ENCODE measurements at places on chromosomes 5 and 9. TPM values are rescaled to one million over a fixed set of nuclear protein-coding genes. Genes with fewer than 3 reads are reported as not detected.

RAPGEF1 gene
- 63.2 TPM for total RNA-seq

CD14 gene
- total RNA-seq = 0.34 TPM

TRIM36 gene
- 4.4 TPM for total RNA-seq

EQTN gene
- not detected for total RNA-seq

TTC23L gene
- total RNA-seq = 1.2 TPM

MEF2C gene
- total RNA-seq = 20.5 TPM

WASHC1 gene
- total RNA-seq = 11.4 TPM

FABP6 gene
- not detected for total RNA-seq

SPATA31A3 gene
- total RNA-seq = not detected

DMGDH gene
- not detected for total RNA-seq

PCDHGA5 gene
- total RNA-seq = 0.29 TPM

SLC6A19 gene
- not detected for total RNA-seq

CTNND2 gene
- 4.5 TPM for total RNA-seq

DNA sequence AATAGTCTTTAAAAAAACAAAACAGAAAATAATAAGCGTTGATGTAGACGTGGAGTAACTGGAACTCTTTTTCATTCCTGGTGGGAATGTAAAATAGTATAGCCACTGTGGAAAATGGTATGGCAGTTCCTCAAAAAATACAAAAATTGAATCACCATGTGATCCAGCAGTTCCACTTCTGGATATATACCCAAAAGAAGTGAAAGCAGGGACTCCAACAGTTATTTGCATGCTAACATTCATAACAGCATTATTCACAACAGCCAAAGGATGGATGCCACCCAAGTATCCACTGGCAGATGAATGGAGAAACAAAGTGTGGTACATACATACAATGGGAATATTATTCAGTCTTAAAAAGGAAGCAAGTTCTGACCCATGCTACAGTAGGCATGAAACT is 4.2 kb upstream of the PHF2 start:
- DNase-seq = no peak
- H3K4me1 ChIP-seq = peaks cover 11% of the 10 kb centered on the region
- H3K27me3 ChIP-seq = no peaks in the 10 kb centered on the region
- H3K36me3 ChIP-seq = no peaks in the 10 kb centered on the region
- H3K27ac ChIP-seq = no peak overlapping the region

- peaks cover 36% of the 10 kb centered on the region for H3K4me1 ChIP-seq
- no peaks in the 10 kb centered on the region for H3K36me3 ChIP-seq
- DNase-seq = peak; percentile 68
Measured at GRCh38 chr5:142014911-142015584, 2.2 kb upstream of the GNPDA1 start.

GRCh38 chr9:14402583-14402982 is 88.6 kb upstream of the NFIB start:
- peaks cover 8% of the 10 kb centered on the region for H3K4me1 ChIP-seq
- H3K27ac ChIP-seq = no peak overlapping the region
- H3K4me3 ChIP-seq = no peak overlapping the region
- no peaks in the 10 kb centered on the region for H3K36me3 ChIP-seq
- peaks cover 41% of the 10 kb centered on the region for H3K27me3 ChIP-seq

DNA sequence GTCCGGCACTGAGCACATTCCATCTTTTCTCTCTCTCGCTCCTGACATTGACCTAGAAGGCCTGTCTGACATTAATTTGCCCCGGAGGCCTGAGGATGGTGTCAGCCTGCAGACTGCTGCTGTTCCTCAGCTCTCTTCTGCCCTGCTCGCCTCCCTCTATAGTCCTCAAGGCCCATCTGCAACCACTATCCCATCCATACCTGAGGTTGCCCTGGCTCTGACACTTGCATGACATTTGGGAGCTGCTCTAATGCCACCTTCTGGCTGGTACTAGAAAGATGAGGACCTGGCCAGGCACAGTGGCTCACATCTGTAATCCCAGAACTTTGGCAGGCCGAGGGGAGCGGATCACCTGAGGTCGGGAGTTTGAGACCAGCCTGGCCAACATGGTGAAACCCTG is 38.6 kb upstream of the GGTA1 start:
- DNase-seq = no peak
- H3K27me3 ChIP-seq = no peaks in the 10 kb centered on the region
- no peak overlapping the region for H3K4me3 ChIP-seq
- no peaks in the 10 kb centered on the region for H3K4me1 ChIP-seq
- H3K36me3 ChIP-seq = no peaks in the 10 kb centered on the region

GRCh38 chr9:20658677-20659473 is 25.2 kb upstream of the FOCAD start:
- H3K27ac ChIP-seq = no peak overlapping the region
- peak overlapping the region; percentile 63 for H3K4me3 ChIP-seq
- DNase-seq = peak; percentile 10
- no peaks in the 10 kb centered on the region for H3K27me3 ChIP-seq
- no peaks in the 10 kb centered on the region for H3K4me1 ChIP-seq

DNA sequence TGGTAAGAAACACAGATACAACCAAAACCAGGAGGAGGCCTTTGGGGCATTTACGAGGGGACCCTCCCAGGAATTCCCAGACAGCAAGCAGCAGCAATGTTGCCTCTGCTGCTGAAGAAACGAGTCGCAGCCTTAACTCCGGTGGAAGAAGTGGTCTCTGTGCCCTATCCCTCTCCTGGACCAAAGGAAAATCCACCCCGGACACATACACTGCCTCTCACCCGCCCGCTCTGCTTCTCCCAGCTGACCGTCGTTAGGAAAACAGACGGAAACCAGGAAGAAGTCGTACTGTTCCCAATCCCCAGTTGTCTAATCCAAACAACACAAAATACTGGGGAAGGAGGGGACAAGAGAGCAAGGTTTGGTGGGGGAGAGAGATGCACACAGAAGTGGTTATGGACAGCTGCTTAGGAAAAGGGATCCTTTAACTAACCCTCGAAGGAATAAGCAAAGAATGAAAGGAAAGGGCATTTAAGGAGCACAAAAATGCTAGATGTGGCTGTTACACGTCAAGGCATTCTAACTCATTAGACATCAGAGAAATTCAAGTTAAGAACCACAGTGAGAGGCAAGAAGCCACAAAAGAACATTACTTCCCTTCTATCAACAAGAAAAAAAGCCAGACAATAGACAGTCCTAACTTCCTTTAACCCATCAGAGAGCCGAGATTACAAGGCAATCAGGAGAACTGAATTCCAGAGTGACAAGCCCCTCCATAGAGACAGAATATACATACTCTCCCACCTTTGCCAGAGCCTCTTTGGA is 71.9 kb downstream of the ACTL7B start:
- H3K4me3 ChIP-seq = no peak overlapping the region
- peak; percentile 12 for DNase-seq
- H3K27me3 ChIP-seq = peaks cover 45% of the 10 kb centered on the region
- H3K36me3 ChIP-seq = no peaks in the 10 kb centered on the region

- H3K36me3 ChIP-seq = no peaks in the 10 kb centered on the region
- no peak overlapping the region for H3K4me3 ChIP-seq
- H3K4me1 ChIP-seq = peaks cover 47% of the 10 kb centered on the region
- peak overlapping the region; percentile 72 for H3K27ac ChIP-seq
Measured at GRCh38 chr9:129570450-129571297, 50.2 kb downstream of the C9orf50 start.

- H3K4me1 ChIP-seq = peaks cover 6% of the 10 kb centered on the region
- no peak for DNase-seq
- H3K4me3 ChIP-seq = no peak overlapping the region
- H3K27me3 ChIP-seq = no peaks in the 10 kb centered on the region
Measured at GRCh38 chr5:78341440-78341839, 19.0 kb upstream of the SCAMP1 start.

GRCh38 chr9:84703793-84704192 is 34.3 kb downstream of the NTRK2 start:
- no peaks in the 10 kb centered on the region for H3K36me3 ChIP-seq
- H3K27ac ChIP-seq = no peak overlapping the region
- DNase-seq = peak; percentile 78
- no peak overlapping the region for H3K4me3 ChIP-seq
- no peaks in the 10 kb centered on the region for H3K4me1 ChIP-seq
- H3K27me3 ChIP-seq = no peaks in the 10 kb centered on the region

- H3K36me3 ChIP-seq = no peaks in the 10 kb centered on the region
- H3K27me3 ChIP-seq = no peaks in the 10 kb centered on the region
- no peak overlapping the region for H3K27ac ChIP-seq
- no peak overlapping the region for H3K4me3 ChIP-seq
- no peaks in the 10 kb centered on the region for H3K4me1 ChIP-seq
Measured at GRCh38 chr5:40291338-40291737, 388.4 kb upstream of the PTGER4 start.

- H3K36me3 ChIP-seq = no peaks in the 10 kb centered on the region
- DNase-seq = no peak
- no peaks in the 10 kb centered on the region for H3K4me1 ChIP-seq
- peaks cover 3% of the 10 kb centered on the region for H3K27me3 ChIP-seq
- H3K27ac ChIP-seq = no peak overlapping the region
Measured at GRCh38 chr9:136762915-136763648, 1.2 kb downstream of the LCN15 start.

- no peak for DNase-seq
- no peaks in the 10 kb centered on the region for H3K36me3 ChIP-seq
- no peak overlapping the region for H3K4me3 ChIP-seq
- H3K4me1 ChIP-seq = peaks cover 4% of the 10 kb centered on the region
- no peaks in the 10 kb centered on the region for H3K27me3 ChIP-seq
Measured at GRCh38 chr5:40480392-40480791, 199.3 kb upstream of the PTGER4 start.

DNA sequence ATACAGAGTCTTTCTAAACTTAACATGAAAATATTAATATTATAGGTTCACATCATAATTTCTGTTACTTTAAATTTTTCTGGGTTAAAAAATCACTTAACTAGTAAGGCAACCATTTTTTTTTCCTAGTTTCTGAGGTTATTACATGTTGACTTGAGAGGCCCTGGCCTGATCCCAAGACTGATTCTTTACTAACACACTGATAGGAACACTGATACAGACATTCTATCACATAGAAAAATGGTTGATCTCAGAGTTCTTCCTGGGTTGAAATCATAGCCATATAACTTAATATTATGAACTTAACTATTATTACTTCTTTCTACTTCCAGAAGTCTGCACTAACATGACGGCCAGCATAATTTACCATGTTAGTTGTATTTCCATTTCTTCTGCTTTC is 43.0 kb downstream of the AP3S1 start:
- H3K27ac ChIP-seq = no peak overlapping the region
- H3K4me1 ChIP-seq = no peaks in the 10 kb centered on the region

DNA sequence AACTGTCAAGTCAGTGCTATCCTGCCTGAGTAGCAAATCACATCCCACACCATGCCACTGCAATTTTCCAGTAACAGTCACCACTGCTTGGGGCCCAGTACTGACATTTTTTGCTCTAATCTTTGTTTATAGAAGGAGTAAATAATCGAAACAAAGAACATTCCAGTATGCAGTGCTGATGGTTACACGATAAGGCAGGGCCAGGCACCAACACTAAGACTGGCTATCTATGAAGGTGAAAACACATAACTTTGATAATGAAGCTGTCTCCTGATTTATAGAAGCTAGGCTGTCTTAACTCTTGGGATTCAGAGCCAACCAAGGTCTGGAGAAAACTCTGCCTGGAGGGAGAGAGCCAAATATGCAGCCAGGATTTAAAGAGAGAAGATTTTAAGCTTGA is 365.3 kb downstream of the BNC2 start:
- peak; percentile 87 for DNase-seq
- H3K4me1 ChIP-seq = peaks cover 44% of the 10 kb centered on the region
- no peaks in the 10 kb centered on the region for H3K36me3 ChIP-seq
- peak overlapping the region; percentile 75 for H3K27ac ChIP-seq

DNA sequence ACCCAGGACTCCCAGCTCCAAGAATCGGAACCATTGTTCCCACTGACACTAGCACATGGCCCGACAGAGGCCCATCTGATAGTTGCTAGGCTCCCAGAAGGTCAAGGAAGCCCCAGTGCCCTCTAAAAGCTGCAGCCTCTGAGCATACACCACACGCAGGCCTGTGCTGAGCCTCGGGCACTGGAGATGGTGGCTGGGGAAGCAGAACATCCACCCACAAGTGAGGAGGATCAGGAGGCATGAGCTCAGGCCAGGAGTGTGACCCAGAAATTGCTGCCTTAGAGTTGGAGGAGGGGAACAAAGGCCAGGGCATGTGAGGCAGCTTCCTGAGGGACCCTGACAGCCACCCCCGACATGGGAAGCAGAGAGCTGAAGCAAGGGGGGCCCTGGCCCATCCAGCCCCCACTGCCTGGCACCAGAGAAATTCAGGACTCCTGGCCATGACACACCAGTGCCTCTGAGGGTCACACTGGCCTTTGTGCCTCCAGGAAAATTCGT is 21.4 kb downstream of the IPPK start:
- H3K36me3 ChIP-seq = peaks cover 29% of the 10 kb centered on the region
- H3K4me1 ChIP-seq = no peaks in the 10 kb centered on the region
- H3K27ac ChIP-seq = no peak overlapping the region
- H3K4me3 ChIP-seq = no peak overlapping the region

DNA sequence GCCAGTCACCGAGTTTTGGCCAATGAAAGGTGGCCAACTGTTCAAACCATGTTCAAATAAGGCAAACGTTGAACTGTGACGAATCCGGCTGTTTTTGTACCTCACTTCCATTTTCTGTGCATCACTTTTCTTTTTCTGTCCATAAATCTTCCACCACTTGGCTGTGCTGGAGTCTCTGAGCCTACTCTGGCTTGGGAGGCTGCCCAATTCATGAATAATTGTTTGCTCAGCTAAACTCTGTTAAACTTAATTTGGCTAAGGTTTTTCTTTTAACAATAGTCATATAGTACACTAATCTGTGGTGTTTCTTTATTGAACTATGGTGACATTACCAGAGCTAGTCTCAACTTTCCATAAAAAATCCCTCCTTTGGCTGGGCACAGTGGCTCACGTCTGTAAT is 11.3 kb downstream of the NIM1K start:
- H3K4me3 ChIP-seq = no peak overlapping the region
- H3K4me1 ChIP-seq = peaks cover 5% of the 10 kb centered on the region
- no peak overlapping the region for H3K27ac ChIP-seq
- no peaks in the 10 kb centered on the region for H3K27me3 ChIP-seq
- peak; percentile 14 for DNase-seq

DNA sequence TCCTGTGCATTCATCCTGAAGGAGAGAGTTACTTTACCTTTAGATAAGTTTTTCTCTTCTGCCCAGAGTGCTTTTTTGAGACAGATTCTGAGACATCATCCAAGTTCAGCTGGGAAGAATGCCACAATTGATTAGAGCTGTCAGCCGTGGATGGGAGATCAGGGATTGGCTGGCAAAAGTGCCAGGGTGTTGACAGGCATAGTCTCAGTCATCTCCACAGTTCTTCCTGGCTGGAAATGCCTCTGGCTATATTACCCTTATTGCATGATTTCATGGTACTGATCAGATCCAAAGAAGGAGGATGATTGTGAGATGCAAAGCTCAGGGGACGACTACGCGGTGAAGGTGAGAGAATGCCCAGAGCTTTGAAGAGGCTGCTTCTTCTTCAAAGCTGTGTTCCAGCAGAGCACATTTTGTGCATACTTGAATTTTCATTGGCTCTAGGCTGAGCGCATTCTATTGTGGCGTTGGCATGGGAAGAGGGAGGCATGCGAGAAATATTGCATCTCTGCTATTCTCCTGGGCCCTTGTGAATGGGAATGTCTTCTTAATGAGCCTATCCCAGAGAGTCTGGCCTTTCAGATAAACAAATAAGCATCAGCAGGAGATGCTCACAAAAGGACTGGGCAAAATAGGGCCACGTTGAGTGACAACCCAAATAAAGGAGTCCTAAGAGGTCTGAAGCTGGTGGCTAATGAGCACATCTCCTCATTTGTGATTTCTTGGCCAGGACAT is 82.1 kb downstream of the GRIA1 start:
- no peaks in the 10 kb centered on the region for H3K4me1 ChIP-seq
- no peak for DNase-seq
- no peak overlapping the region for H3K4me3 ChIP-seq
- H3K36me3 ChIP-seq = no peaks in the 10 kb centered on the region
